ENCODE measurements at places on chromosomes 11 and 22.

- DNase-seq = no peak
Observed at GRCh38 chr11:128359515-128359914, 227.8 kb downstream of the ETS1 start.

- DNase-seq = no peak
Observed at GRCh38 chr11:95544095-95544856, 245.3 kb downstream of the FAM76B start.

- DNase-seq = no peak
Observed at GRCh38 chr11:5719703-5720495, 16.3 kb upstream of the OR56B1 start.

DNA sequence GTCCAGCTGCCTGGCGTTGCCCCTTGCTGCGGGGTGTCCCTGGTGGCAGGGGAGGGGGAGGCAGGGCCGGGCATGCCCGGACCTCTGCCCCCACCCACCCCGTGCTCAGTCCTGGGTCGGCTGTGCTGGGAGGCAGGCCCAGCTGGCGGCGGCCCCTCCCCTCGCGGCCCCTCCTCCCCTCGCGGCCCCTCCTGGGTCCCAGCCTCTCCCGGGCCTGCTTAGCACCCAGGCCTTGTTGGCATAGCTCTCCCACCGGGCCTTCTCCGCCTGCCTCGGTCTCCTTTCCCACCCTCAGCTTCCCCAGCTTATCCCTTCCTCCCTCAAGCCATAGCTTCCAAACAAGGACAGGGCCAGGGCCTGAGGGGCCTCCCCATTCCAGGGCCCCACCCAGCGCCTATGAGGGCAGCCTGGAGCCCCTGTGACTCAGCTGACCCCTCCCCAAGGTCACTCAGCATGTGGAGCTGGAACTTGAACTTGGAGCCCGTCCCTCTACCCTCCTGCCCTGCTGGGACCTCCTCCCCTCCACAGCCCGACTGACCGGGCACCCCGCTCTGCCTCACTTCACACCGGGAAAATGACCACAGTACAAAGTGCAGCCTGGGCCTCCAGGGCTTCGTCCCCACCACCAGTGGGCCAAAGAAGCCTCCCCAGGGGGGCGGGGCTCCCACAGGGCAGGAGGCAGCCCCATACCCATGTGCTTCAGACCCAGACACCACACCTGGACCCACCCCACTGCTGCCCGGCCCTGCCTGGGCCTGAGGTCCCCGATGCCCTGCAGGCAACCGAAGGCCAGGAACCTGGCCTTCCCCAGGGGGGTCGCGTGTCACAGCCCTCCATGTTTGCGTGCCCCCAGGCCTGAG is 1.2 kb downstream of the EPS8L2 start:
- DNase-seq = no peak

GRCh38 chr11:17915500-17916143 is 97.2 kb downstream of the SERGEF start:
- no peak for DNase-seq

- no peak for DNase-seq
Observed at GRCh38 chr11:373716-374551, 4.6 kb downstream of the B4GALNT4 start.

- DNase-seq = no peak
Observed at GRCh38 chr11:115530752-115531151, 26.5 kb upstream of the CADM1 start.

DNA sequence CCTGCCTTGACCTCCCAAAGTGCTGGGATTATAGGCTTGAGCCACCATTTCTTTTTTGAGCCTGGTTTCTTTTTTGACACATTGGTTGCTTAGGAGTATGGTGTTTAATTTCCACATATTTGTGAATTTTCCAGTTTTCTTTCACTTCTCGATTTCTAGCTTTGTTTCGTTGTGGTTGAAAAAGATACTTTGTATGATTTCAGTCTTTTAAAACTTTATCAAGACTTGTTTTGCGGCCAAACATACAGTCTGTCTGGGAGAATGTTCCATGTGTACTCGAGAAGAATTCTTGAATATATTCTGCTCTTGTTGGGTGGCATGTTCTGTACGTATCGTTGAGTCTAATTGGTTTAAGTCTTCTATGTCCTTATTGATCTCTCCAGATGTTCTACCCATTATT is 20.8 kb downstream of the SHANK3 start:
- DNase-seq = no peak

DNA sequence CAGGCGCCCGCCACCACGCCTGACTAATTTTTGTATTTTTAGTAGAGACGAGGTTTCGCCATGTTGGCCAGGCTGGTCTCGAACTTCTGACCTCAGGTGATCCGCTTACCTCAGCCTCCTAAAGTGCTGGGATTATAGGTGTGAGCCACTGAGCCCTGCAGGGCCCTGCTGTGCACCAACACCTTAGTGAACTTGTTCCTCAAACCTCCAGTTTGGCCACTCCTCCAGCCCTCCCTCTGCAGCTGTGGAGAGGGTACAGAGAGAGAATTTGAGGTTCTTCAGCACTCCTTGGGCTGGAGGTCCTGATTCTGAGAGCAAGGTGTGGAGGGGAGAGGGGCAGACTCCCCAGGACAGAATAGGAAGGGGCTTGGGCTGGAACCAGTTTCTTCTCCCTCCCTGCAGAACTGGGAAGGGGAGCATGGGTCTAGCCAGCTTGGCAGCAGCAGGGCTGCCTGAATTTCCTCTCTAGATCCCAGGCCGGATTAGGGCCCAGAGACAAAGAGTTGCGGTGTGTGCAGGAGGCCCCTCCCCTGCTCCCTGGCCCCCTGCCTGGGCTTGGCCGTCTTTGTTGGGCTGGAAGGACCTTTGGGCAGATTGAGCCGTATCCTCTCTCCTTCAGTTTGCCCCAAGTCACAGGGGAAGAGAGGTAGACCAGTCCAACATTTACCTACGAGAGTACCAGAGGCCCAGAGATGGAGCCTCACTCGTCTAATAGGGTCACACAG is 2.3 kb upstream of the PEX16 start:
- no peak for DNase-seq

- no peak for DNase-seq
Observed at GRCh38 chr22:32576553-32577253, 102.1 kb downstream of the FBXO7 start.

DNA sequence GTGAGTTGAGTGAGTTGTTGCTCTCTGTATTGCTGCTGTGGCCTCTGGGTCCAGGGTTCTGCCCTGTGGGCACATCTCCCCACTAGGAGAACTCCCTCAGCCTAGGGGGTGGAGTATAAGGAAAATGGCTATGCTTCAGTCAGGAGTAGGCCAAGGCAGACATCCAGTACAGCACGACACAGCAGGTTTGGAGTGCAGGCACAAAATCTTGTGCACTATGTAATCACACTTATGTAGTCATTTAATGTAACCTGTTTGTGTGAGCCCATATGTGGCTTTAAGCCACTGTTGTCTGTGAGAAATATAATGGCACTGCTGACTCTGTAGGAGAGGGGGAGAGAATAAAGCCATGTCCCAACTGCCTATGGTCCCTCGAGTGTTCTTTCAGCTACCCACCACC is 90.1 kb downstream of the CCDC83 start:
- DNase-seq = no peak

GRCh38 chr11:64340671-64341335 is 799 bp downstream of the CCDC88B start:
- peak; percentile 64 for DNase-seq

DNA sequence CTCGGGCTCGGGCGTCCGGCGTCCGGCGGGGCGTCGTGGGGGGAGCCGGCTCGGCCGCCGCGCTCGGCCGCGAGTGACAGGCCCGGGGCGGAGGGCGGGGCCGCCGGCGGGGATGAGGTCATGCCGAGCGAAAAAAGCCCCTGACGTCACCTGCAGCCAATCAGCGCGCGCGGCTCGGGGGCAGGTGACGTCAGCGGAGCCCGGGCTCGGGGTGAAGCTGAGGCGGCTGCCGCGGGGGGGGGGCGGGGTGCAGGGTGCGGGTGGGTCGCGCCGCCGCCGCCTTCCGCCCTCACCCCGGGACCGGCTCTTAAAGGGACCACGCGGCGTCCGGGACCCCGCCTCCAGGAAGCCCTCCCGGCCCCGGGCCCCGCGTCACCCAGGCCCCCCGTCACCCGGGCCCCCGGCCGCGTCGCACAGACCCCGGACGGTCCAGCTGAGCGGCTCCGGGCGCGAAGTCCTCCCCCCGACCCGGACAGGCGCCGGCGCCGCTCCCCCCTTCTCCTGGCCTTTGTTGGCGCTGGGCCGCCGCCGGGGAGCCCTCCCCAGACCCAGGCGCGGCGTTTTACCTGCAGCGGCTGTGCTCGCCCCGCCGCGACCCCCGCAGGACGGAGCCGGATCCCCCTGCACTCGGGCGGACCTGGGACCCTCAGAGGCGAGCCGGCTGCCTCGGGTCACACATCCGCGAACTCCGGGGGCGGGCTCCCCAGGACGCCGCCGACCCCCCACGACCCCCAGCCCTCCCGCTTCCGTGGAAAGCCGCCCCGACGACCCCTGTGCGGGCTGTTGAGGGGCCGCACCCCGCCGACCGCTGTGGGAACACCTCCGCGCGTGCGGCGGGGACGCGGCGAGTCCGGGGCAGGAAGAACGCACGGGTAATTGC is at the start of gene DUSP8:
Gene DUSP8 (minus strand): TSS at position 75 of the 880 bp plus-strand sequence. CDS start 6,445 bp downstream, outside the sequence.
- DNase-seq = peak; percentile 96

GRCh38 chr11:23226331-23227077 is 366.2 kb upstream of the CCDC179 start:
- DNase-seq = no peak

- DNase-seq = no peak
Observed at GRCh38 chr11:118694771-118695170, 15.3 kb upstream of the TREH start.

DNA sequence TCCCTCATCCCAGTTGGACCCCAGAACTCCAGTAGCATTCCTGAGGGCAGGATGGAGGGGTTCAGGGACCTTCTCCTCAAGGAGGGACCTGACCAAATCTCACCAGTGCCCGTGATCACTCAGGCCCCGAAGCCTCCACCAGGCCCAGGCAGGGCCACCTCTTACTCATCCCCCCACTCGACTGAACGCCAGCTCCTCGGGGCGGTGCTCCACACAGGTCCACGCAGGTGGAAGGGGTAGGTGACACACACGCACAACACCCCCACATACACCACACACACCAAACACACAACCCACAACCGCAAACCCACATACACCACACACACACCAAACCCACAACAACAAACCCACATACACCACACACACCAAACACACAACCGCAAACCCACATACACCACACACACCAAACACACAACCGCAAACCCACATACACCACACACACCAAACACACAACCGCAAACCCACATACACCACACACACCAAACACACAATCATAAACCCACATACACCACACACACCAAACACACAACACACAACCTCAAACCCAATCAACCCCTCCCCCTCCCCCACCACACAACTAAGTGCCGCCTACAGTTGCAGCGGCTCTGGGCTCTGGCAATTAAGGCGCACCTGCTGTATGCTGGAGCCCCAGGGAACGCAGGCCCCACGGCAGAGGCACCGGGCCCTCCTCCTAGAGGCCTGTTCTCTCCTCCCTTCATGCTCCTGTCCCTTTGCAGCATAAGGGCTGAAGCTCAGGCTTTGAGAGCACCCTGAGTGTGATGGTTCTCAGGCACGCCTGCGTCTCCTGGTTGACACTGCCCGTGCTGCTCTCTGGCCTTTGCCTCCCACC is 1318.1 kb downstream of the TBC1D22A start:
- no peak for DNase-seq

GRCh38 chr22:19718456-19719049 is 4.2 kb downstream of the SEPTIN5 start:
- DNase-seq = no peak

GRCh38 chr11:110598725-110599124 is 113.5 kb downstream of the ARHGAP20 start:
- no peak for DNase-seq

DNA sequence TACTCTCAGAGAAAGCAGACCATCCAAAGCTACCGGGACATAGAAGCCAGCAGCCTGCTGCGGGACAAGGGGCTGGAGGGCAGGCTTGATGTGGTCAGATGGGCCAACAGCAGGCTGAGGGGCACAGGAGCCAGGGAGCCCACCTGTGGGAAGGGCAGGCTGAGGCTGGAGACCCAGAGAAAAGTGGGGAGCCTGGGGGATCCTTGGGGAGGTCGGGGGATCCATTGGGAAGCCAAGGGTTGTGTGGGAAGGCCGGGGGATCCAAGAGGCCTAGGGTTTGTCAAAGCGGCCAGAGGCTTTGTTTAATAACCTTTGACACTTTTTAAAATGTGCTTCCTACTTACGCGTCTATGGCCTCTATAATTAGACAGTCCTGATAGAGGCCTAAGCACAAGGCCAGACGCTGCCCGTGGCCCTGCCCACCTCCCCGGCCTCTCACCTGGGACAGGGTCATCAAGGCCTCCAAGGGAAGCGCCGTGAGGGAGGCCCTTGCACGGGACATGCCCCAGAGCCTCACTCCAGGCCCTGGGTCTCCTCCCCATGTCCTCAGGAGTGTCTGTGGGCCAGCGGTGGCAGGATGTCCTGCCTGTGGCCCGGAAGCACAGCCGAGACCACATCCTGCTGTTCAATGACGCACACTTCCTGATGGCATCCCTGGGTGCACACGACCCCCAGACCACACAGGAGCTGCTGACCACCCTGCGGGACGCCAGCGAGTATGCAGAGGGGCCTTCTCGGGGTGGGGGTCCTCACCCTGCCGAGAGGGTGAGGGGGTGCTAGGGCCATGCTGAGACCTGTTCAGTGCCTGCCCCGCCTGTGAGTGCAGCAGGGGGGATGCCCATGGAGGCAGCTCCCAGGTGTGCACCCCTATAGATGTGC is 8.6 kb upstream of the GTSE1 start:
- no peak for DNase-seq

- no peak for DNase-seq
Observed at GRCh38 chr11:134486704-134487103, 74.7 kb upstream of the B3GAT1 start.

GRCh38 chr22:22245935-22246525 is 1.4 kb downstream of the VPREB1 start:
- no peak for DNase-seq

DNA sequence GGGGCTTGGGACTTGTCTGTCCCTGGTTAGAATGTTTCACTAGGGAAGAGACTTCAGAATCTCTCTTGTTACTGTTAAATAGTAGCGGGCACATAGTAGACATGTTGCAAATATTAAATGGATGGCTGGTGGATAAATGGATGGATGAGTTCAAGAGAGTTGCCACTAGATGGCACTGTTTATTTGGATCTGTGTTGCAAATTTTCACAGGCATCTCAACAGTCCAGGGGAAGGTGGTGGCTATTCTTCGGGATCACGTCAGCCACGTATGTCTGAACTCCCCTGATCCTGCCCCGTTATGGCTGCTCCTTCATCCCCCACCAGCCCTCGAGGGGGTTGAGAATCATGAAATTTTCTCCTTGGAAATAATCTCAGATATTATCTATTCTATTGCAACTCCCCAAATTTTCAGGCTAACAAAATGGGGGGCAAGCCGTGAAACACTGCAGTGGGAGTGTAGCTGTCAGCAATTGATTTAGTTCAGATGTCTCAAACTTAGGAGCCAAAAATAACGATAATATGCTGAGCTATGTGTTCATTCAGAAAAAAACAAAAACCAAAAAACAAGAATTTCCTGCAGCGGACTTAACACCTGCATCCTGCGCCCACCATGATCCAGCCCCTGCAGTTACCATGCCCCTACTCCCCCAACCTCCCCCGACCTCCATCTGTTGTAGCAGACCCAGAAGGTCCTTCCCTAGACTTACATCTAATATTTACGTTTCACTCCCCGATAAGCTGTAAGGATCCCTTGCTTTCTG is 29.1 kb upstream of the BIRC3 start:
- DNase-seq = no peak

Data from naive thymus-derived CD4-positive, alpha-beta T cell (primary cell).